ENCODE measurements at places on chromosomes 12 and 14.

DNA sequence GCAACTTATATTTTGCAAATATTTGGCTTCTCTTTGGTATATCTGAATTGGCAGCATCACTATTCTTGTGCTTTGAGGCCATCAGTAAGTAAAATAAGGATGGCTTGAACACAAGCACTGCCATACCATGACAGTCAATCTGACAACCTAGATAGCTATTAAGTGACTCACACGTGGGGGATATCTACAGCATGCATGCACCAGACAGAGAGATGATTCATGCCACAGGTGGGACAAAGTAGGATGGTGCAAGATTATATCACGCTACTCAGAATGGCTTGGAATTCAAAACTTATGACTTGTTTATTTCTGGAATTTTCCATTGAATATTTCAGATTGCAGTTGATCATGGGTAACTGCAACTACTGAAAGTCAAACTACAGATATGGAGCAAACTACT lies 675.6 kb upstream of the MDGA2 start:
- no peak for DNase-seq

- DNase-seq: no peak
These were observed 18.8 kb downstream of the NCKAP5L start for GRCh38 chr12:49809381-49809905.

DNA sequence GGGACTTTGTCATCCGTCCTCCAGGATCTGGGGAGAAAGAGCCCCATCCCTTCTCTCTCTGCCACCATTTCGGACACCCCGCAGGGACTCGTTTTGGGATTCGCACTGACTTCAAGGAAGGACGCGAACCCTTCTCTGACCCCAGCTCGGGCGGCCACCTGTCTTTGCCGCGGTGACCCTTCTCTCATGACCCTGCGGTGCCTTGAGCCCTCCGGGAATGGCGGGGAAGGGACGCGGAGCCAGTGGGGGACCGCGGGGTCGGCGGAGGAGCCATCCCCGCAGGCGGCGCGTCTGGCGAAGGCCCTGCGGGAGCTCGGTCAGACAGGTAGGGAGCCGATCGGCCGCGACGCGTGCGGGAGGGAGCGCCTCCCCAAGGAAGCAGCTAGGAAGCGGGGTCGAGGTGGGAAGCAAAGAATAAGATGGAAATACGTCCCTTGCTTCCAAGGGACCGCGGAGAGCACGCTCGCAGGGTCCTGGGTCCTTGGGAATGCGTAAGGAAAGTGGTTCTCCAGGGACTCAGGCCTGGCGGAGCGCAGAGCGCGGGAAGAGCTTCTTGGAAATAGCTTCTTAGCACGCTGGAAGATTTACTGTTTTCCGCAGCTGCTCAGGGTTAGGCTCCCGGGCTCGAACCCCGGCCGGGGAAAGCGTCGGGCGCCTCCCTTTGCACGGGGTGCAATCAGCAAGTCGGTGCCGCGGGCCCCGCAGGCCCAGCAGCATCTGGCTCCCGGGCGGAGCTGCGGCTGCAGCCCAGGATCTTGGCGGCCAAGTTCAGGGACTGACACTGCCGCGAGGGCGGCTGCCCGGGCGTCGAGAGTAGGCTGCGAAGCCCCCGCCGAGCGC lies 457 bp downstream of the SOCS2 start:
- DNase-seq: no peak

GRCh38 chr12:81499809-81500208 lies 259.3 kb downstream of the PPFIA2 start:
- DNase-seq: no peak

- DNase-seq: no peak
These were observed 420.4 kb downstream of the PCNX1 start for GRCh38 chr14:71327691-71328090.

DNA sequence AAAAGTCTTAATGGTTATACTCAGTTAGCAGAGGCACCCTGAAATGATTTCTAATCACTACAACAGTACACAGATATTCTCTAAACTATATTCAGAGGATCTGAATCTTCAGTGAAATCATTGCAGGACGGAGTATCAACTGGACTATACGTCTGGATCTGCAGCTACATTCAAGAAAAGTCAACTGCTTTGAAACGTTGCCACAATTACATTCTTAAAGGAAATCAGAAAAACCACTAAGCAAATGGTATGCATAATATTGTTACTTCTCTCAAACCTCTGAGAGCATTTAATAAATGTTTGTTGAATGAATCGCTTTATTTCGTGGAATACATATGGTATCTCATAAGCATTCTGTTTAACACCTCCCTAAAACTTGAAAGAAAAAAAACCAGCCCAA lies 67.4 kb downstream of the MED13L start:
- no peak for DNase-seq

DNA sequence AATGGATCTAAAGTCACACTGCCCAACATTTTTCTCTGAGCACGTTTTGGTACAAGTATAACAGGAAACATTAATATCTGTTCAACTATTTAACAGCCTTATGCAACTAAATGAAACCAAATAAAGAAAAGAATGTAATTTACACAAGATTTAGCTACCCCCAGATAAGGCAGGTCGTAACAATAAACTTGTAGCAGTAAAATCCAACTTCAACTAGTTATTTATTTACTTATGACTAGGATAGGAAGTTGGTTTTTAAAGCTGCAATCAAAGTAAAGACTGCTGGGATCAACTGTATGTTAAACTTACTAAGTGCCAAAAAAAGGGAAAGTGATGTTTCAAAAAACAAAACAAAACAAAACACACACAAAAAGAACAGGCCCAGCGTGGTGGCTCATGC lies 30.9 kb downstream of the FERMT2 start:
- DNase-seq: no peak
